D721Med (cell line): ENCODE measurements at places on chromosomes 3 and 15.

- DNase-seq: no peak
Measured at GRCh38 chr15:66744610-66745279, 42.7 kb downstream of the SMAD6 start.

- no peak for DNase-seq
Measured at GRCh38 chr15:68792901-68793766, 27.6 kb downstream of the ANP32A start.

- no peak for DNase-seq
Measured at GRCh38 chr15:98713585-98714001, 65.3 kb downstream of the IGF1R start.

DNA sequence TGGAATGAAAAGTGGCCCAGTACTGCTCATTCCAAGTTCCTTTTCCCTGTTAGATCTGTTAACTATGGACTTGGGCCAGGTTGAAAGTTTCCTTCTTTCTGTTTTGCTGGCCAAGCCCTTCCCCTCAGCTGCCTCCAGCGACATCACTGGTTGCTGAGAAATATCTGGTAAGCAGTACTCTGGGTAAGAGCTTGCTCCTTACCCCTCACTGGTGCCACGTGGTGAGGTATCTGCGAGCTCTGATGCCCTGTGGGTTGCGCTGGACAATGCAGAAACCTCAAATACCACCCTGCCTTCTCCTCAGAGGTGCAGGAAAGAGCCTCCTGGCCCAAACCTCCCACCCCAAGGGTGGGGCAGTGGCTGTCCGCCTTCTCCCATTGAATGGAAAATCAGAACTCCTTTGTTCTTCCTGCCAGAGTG is 42.9 kb upstream of the APH1B start:
- no peak for DNase-seq

DNA sequence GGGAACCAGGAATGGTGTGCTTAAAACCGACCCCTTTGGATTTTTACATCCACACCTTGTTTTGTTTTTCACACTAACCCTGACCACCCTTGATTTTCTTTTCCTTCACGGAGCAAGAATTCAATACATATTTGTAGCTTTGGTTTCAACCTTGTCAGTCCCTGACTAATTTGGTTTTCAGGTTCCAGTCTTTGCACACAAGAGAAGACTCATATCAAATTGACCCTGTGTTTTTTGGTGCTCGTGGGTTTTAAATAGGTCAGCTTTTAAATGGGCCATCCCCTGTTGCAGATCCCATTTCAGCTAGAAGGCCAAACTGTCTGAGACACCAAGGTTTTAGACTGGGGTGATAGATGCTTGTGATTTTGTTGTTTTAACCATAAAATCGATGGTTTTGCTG is 26.4 kb downstream of the ANP32A start:
- no peak for DNase-seq

DNA sequence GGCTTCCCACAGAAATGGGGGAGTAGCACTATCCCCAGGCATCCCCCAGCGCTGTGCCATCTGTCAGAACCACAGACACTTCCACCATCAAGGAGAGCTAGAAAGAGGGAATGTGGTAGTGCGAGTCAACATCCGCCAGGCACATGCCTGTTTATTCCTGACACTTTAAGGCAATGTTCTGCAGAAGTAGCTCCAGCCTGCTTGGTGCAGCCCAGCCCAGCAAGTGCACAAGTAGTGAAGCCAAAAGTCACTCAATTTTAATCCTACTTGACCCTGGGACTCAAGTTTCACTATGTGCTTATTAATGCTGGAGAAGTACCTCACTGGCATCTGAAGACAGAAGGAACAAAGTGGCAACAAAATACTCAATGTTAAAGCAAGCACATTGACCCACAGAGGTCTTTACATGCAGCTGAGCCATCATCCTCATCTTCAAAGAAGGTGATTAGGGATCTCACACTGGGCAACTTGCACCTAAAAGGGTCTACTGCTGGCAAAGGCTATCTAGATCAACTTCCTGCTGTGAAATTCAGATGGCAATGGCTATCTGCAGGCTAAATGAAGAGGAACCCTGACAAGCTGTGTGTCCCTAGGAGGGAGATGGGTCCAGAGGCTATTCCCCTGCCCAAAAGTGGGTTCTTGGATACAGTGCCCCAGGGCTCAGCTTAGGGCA is 61.4 kb upstream of the CLDN18 start:
- DNase-seq: no peak

- no peak for DNase-seq
Measured at GRCh38 chr3:141528800-141529199, 42.0 kb downstream of the RASA2 start.

- no peak for DNase-seq
Measured at GRCh38 chr3:14148041-14148985, 23.5 kb downstream of the TMEM43 start.

DNA sequence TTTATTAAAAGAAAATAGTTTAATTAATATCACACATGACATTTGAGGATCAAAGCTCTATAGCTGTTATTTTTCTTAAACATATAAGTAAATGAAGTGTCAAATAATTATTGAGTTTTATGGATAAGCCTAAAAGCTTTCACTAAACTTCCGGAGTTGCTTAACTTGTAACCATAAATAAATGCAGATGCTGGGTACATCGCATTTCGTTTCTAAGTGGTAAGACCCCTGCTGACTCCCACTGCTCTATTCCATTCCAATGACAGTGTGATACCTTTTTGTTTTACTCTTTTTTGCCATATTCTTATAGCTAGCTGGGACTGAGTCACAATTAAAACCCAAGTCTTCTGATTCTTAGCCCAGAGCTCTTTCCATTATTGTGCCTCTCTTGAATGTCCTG is 411.1 kb downstream of the SOX2 start:
- DNase-seq: no peak
